HFFc6 (cell line): ENCODE measurements at places on chromosomes 6 and 20.

DNA sequence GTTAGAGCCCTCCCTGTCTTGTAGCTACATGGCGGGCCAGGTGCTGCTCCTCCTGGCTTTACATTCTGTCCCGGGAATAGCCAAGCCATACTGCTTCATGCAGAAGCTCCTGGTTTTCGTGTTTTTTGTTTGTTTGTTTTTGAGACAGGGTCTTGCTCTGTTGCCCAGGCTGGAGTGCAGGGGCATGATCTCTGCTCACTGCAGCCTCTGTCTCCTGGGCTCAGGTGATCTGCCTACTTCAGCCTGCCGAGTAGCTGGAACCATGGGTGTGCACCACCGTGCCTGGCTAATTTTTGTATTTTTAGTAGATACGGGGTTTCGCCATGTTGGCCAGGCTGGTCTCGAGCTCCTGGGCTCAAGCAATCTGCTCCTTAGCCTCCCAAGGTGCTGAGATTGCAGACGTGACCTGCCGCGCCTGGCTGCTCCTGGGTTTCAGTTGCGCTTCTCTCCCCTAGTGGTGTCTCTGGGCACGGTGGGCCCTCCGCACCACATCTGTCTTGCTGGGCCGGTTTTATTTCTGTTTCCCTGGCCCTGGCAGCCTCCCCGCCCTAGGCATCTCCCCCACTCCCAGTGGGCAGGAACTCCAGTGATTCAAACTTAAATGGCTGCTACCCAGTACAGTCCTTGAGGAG is 12.9 kb downstream of the CDYL start:
- no peak overlapping the region for H3K27ac ChIP-seq
- DNase-seq: no peak
- H3K4me1 ChIP-seq: peaks cover 35% of the 10 kb centered on the region
- H3K36me3 ChIP-seq: peaks cover 9% of the 10 kb centered on the region
- no peak overlapping the region for H3K4me3 ChIP-seq

DNA sequence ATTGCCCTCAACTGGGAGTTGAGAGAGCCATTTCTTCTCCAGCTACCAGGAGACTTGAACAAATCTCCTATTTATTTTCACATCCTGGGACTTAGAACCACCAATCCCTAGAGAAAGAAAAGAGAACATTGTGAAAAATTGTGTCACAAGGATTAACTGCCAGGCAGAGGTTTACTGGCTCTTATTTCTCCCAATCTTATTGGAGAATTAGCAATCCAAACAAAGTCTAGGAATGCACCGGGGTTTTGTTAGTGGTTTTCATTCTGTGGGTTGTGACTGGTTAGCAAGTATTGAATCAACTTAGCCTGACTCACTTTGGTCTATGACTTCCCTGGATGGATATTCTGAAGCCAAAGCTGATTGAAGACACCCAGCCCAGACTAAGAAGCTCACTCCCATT is 21.2 kb upstream of the ENPP5 start:
- H3K4me3 ChIP-seq: no peak overlapping the region
- DNase-seq: peak; percentile 52
- no peaks in the 10 kb centered on the region; the same call in 1 of the 2 replicates for H3K27me3 ChIP-seq
- H3K4me1 ChIP-seq: no peaks in the 10 kb centered on the region
- no peaks in the 10 kb centered on the region for H3K36me3 ChIP-seq

DNA sequence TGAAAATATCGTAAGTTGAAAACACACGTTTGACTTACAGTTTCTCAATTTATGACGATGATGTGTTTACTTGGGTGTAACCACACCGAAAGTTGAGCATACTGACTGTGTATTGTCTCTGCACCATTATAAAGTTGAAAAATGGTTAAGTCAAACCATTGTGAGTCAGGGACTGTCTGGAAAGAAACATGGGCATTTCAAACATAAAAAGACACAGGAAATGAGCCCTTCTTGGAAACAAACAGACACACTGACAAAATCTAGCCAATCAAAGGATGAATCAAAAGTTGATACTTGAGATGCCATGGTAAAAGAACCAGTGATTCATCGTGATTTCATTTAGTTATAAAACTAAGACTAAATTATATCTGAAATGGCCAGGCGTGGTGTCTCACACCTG is 5.3 kb downstream of the POPDC3 start:
- no peaks in the 10 kb centered on the region for H3K27me3 ChIP-seq
- peak overlapping the region; percentile 90 for H3K27ac ChIP-seq
- peaks cover 10% of the 10 kb centered on the region for H3K36me3 ChIP-seq
- peak; percentile 92 for DNase-seq
- H3K4me3 ChIP-seq: peak overlapping the region; percentile 76

DNA sequence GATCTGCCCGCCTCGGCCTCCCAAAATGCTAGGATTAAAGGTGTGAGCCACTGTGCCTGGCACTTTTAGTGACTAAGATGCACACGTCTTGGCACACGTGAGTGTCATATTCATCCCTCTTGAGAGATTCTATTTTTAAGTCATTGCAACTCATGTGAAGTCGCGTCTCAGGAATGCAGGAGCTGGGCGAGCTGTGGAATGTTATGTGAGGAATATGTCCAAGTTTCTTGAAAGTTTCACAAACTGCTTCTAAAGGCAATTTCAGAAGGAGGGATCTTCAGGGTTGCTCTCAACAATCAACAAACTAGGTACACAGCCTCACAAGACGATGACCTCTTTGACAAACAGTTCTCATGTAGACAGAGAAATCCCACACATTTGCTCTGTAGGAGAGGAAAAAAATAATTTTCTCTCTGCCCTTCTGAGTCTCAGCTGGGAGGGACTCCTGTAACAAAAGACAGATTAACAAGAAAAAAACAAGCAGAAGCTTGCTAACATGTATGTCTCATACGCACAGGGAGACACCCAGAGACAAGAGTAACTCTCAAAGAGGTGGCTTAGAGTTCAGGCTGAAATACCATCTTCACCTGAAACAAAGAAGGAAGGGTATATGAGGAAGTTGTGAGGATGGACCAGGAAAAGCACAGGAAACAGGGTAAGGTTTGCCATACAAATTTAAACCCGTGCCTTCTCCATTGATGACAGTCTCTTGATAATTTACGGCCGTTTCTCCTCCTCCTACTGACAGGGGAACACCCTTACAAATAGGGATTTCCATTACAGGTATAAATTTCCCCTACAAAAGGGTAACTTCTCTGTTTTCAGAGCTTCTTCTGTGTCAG is 45.3 kb upstream of the FAM50B start:
- no peaks in the 10 kb centered on the region for H3K36me3 ChIP-seq
- peak overlapping the region; percentile 95 for H3K27ac ChIP-seq
- H3K27me3 ChIP-seq: peaks cover 3% of the 10 kb centered on the region; the same call in 1 of the 2 replicates
- H3K4me3 ChIP-seq: peak overlapping the region; percentile 60
- peaks cover 88% of the 10 kb centered on the region for H3K4me1 ChIP-seq

DNA sequence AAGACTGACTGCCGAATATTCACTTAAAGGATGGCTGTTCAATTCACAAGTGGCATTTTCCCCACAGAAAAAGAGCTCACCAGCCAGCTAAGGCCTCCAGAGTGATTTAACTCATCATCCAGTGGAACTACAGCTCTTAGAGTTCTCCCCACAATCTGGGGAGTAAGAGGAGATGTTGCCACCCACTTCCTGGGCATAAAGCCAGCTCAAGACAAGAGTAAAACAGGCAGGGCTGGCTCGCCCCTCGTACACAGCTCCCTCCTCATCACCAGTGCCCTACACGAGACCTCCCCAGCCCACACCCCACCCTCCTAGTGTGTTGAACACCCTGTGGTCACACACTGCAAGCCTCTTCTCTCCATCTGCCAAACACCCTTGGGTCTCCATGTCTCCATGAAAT is 47.2 kb upstream of the IPCEF1 start:
- peak; percentile 48 for DNase-seq
- H3K4me1 ChIP-seq: peaks cover 63% of the 10 kb centered on the region
- H3K36me3 ChIP-seq: peaks cover 30% of the 10 kb centered on the region
- peak overlapping the region; percentile 73 for H3K4me3 ChIP-seq

- H3K4me1 ChIP-seq: peaks cover 53% of the 10 kb centered on the region
- peak; percentile 54 for DNase-seq
- H3K4me3 ChIP-seq: peak overlapping the region; percentile 97
- peaks cover 2% of the 10 kb centered on the region for H3K27me3 ChIP-seq
- H3K36me3 ChIP-seq: peaks cover 41% of the 10 kb centered on the region
These were observed 3.8 kb downstream of the DEK start for GRCh38 chr6:18260448-18261106.

- no peaks in the 10 kb centered on the region for H3K36me3 ChIP-seq
- H3K4me3 ChIP-seq: no peak overlapping the region
- H3K27me3 ChIP-seq: peaks cover 57% of the 10 kb centered on the region
- H3K4me1 ChIP-seq: no peaks in the 10 kb centered on the region
These were observed 4.0 kb upstream of the CDH22 start for GRCh38 chr20:46312075-46312944.

DNA sequence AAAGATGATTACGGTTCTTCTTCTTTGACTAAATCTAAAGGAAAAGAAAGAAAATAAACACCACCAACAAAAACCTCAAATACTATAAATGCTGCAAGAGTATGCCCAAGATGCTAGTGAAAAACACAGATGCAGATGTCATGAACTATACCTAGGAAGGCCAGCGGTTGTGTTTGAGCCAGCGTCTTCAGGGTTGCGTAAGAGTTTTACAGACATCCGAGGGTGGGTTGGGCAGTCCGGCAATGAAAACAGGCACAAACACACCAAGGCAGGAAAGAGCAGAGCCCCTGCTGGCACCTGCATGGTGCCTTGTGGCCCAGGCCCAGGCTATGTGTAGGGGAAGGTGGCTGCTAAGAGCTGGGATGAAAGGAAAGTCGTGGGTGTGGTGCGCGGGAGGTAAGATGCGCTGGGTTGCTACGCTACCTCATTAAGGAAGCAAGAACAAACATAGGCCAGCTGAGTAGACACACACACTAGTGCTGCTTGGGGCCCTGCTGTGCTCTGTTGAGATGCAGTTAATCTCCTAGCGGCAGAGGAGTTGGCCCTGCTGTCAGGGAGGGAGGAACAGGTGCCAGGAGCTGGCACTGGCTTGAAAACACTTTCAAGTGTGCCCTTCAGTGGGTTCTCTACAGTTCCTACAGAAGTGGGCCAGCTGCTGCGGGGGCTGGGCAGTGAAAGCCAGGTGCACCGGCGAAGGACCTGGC is 170.2 kb upstream of the PLN start:
- H3K4me1 ChIP-seq: no peaks in the 10 kb centered on the region
- H3K27ac ChIP-seq: no peak overlapping the region
- H3K36me3 ChIP-seq: no peaks in the 10 kb centered on the region
- H3K27me3 ChIP-seq: peaks cover 6% of the 10 kb centered on the region

DNA sequence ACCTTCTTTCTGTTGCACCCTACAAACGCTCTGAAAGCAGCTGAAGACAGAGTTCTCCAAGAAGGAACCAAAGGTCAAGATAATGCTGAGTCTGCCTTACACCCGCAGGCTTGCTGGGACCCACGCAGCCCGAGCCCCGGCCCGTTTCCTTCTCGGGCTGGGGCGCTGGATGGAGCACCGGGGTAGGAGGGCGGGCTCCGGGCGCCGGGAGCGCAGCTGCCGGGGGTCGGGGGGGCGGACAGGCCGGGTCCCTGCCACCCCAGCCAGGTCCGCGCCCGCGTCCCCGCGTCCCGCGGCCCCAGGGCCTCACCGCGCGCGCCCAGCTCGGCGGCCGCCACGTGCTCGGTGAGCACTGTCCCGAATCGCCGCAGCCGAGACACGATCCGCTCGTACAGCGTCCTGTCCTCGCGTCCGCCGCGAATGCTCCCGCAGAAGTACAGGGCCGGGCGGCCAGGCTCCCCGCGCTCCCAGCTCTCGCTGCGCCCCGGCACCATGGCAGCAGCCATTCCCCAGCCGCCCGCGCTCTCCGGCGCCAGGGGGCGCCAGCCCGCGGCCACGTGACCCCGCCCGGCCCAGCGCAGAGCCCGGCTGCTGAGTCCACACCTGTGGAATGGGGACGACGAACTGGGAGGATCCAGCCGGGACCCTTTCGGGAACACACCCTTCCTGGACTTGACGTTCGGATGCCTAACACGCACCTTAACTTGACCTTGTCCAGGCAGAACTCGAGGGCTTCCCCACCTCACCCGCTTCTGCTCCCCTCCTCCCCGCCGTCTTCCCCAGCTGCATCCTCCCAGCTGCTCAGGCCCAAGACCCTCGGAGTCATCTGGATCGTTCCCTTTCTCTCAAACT is at the start of gene DNPH1:
Gene DNPH1, minus strand, starts transcription at position 531 of the 852 bp plus-strand sequence. Its CDS starts 25 bp downstream, at position 506.
- peaks cover 23% of the 10 kb centered on the region for H3K27me3 ChIP-seq
- peaks cover 6% of the 10 kb centered on the region for H3K36me3 ChIP-seq
- peaks cover 22% of the 10 kb centered on the region for H3K4me1 ChIP-seq
- peak within 1 kb of the TSS; percentile 45 for H3K27ac ChIP-seq

- H3K4me3 ChIP-seq: peak overlapping the region; percentile 5; the same call in 1 of the 2 replicates
- DNase-seq: no peak
- H3K4me1 ChIP-seq: peaks cover 61% of the 10 kb centered on the region
These were observed 119.9 kb upstream of the PRND start for GRCh38 chr20:4601630-4602296.
